ENCODE measurements at places on chromosomes 5 and 9.

DNA sequence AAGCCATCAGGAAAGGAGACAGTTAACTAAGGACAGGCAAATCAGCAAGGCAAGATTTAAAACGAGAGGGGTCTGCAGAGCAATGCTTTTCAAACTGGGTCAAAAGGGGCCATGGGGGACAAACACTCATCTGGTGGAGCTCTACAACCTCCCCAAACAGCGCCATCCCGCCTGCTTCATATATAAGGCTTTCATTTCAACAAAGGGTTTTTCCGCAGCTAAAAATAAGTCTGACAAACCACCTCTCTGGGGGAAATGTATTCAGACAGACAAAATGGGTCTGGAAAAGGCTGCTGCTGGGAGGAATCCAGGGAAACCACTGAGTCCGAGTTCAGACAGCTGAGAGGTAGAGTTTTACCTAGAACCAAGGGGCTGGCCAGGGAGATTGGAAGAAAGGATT, 8.3 kb upstream of the SEPTIN8 start:
- no peak for DNase-seq

- DNase-seq: no peak
These were observed 118.7 kb upstream of the SLCO6A1 start for GRCh38 chr5:102617191-102618187.

DNA sequence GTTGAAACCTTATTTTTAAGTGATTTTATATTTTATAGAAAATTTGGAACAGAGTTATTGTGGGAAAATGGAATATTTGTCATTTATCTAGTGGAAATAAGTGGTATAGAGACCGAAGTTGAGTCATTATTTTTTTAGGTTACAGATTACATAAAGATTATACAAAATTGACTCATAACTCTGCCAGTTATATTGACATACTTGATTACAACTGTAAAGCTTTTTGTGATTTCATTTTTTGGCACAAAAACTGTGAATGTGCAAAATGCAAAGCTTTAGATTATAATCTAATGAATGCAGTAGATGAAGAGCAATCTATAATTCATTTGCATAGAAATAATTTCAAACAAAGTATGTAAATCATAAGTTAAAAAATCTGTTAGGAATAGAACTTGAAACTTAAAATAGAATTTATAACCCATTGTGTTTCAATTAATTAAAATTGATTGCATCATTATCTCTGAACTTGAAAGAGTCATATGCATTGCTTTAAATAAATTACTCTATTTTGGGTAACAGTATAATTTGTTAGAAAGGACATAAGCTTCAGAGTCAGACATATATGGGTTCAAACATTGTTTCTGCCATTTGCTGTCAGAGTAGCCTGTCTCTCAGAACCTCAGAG, 280.4 kb downstream of the FER start:
- no peak for DNase-seq

- DNase-seq: no peak
These were observed 113.5 kb downstream of the MPDZ start for GRCh38 chr9:13165956-13166355.

- DNase-seq: no peak
These were observed 5.3 kb downstream of the SLC1A1 start for GRCh38 chr9:4495537-4495936.
